ENCODE measurements at places on chromosomes 16 and 17. TPM values are rescaled to one million over a fixed set of nuclear protein-coding genes. Genes with fewer than 3 reads are reported as not detected.

The PKMYT1 gene
- 112 TPM for total RNA-seq

The OTOP3 gene
- total RNA-seq: not detected

The HSD17B1 gene
- 1.3 TPM for total RNA-seq

The PLEKHH3 gene
- total RNA-seq: 1.9 TPM

The KRTAP3-2 gene
- total RNA-seq: not detected

The CEP295NL gene
- total RNA-seq: 0.19 TPM

The ABCA10 gene
- 2.1 TPM for total RNA-seq

The TMEM132E gene
- total RNA-seq: not detected

The EPN3 gene
- not detected for total RNA-seq

The HEATR9 gene
- 1.8 TPM for total RNA-seq

The SPNS3 gene
- total RNA-seq: 44.9 TPM

The KRTAP4-9 gene
- not detected for total RNA-seq

The RAB26 gene
- 0.82 TPM for total RNA-seq

The CES1 gene
- total RNA-seq: not detected

The CENPX gene
- total RNA-seq: 32.2 TPM

The CDR2L gene
- 0.56 TPM for total RNA-seq

The SGCA gene
- 2.3 TPM for total RNA-seq

The TOX3 gene
- total RNA-seq: not detected

The KRT33A gene
- not detected for total RNA-seq

The ACAP1 gene
- 708 TPM for total RNA-seq

The CCL8 gene
- total RNA-seq: not detected

The PHOSPHO1 gene
- not detected for total RNA-seq

The KCNH4 gene
- total RNA-seq: 0.26 TPM

The AARS1 gene
- 308 TPM for total RNA-seq

Data from activated T-cell treated with anti-CD3 and anti-CD28 coated beads, Interleukin-2, amount 50 U/mL, for 72 hours (primary cell).